MG63 (cell line): ENCODE measurements at places on chromosomes 3 and 15. TPM values are rescaled to one million over a fixed set of nuclear protein-coding genes. Genes with fewer than 3 reads are reported as not detected.

The GATA2 gene
- 0.27 and 2.6 TPM in 2 replicates for total RNA-seq

The DAZL gene
- total RNA-seq: not detected in 2 replicates

DNA sequence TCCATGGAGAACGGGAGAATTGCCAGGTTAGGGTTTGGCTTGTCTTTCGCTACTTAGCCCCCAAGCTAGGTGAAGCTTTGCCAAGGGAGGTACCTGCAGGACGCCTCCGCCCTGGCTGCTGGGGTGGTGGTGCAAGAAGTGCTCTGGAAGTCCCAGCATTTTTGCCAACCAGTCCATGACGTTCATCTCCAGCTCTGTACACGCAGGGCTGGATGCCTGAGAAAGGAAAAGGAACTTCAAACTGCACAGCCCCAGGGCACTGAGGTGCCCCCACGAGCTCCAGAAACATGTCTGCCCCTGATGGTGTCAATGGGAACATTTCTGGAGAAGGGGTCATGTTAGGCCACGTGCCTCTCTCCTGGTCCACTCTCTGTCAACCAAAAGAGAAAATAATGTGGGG lies 8.2 kb downstream of the HDC start:
- DNase-seq: no peak

DNA sequence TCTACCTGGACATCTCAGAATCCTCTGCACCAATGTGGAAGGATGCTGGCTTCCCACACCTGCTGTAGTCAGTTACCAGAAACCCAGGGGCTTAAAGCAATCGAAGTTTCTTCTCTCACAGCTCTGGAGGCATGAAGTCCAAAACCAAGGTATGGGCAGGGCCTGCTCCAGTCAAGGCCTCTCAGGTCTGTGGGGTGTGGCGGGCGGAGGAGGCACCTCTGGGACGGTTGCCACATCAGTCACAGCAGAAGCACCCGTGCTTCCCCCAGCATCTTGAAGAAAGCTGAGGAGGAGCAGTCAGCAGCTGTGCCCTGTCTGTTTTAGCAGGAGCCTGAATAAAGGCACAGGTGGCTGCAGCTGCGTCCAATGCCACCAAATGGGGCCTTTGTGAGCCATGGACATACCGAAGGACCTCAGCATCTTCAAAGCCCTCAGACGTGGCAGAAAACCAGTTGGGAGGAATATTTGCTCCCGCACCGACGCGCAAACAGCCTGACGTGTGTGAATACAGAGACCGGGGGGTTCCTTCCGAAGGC lies 68.9 kb downstream of the TFRC start:
- peak; percentile 22 for DNase-seq

The SEMA3B gene
- 9.7 and 13.4 TPM in 2 replicates for total RNA-seq

The FANCD2OS gene
- not detected in 2 replicates for total RNA-seq
